ENCODE measurements at places on chromosomes 16 and 17.

- no peak for DNase-seq
Measured at GRCh38 chr17:60065136-60065535, 13.6 kb downstream of the HEATR6 start.

DNA sequence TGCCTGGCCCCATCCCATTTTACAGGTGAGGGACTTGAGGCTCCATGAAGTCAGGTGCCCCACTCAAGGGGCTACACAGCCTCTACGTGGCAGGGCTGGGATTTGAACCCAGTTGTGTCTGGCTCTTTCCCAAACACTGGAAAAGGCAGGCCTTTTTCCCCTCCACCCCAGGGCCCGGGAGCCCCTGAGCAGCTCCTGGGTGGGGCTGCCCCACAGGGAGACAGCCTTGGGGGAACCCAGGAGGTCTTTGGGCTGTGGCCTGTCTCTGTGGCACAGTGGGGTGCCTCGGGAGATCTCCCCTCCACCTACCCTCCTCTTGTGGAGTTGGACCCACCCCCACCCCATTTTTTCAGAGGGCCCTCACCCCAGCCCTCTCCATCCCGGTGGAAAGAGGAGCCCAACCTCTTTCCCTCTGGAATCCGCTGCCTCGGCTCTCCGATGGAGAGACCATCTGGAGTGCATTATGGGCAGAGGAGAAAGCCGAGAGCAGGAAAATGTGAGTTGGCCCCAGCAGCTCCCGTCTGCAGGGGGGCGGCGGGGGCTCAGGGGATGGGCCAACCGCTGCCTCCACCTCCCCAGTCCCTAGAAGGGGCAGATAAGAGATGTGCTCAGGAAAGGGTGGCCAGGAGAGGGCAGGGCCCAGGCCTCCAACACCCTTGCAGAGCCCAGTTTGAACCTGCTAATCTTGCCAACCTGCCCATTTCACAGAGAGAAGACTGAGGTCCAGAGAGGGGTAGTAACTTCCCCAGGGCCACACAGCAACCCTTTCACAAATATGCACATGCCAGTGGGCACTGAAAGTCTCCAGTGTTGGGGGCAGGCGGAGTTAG lies 15.4 kb upstream of the TMEM92 start:
- no peak for DNase-seq

GRCh38 chr17:17109907-17110306 lies 67.7 kb downstream of the MPRIP start:
- peak; percentile 12 for DNase-seq

GRCh38 chr16:72999541-73000019 lies 48.3 kb downstream of the ZFHX3 start:
- DNase-seq = no peak

- DNase-seq = no peak
Measured at GRCh38 chr17:31581491-31581890, 190.0 kb downstream of the RAB11FIP4 start.

DNA sequence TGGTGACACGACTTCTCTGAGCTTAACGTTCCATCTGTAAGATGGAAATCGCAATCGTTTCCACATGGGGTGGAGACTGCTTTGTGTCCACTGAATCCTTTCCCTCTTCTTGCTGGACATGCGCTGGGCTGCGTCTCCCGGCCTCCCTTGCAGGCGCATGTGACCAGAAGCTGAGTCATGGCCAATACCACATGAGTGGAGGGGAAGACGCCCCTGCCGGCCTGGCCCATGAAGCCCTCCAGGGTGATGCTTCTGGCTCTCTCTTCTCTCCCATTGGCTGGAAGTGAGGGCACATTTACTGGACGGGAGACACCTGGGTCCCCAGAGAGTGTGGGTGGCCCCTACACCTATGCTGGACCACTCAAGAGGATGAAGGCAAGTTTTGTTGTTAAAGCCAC lies 71.1 kb downstream of the DYNLRB2 start:
- no peak for DNase-seq

GRCh38 chr17:58245428-58246103 lies 7.2 kb downstream of the LPO start:
- no peak for DNase-seq

- DNase-seq = no peak
Measured at GRCh38 chr16:8776129-8776584, 21.3 kb downstream of the TMEM186 start.

DNA sequence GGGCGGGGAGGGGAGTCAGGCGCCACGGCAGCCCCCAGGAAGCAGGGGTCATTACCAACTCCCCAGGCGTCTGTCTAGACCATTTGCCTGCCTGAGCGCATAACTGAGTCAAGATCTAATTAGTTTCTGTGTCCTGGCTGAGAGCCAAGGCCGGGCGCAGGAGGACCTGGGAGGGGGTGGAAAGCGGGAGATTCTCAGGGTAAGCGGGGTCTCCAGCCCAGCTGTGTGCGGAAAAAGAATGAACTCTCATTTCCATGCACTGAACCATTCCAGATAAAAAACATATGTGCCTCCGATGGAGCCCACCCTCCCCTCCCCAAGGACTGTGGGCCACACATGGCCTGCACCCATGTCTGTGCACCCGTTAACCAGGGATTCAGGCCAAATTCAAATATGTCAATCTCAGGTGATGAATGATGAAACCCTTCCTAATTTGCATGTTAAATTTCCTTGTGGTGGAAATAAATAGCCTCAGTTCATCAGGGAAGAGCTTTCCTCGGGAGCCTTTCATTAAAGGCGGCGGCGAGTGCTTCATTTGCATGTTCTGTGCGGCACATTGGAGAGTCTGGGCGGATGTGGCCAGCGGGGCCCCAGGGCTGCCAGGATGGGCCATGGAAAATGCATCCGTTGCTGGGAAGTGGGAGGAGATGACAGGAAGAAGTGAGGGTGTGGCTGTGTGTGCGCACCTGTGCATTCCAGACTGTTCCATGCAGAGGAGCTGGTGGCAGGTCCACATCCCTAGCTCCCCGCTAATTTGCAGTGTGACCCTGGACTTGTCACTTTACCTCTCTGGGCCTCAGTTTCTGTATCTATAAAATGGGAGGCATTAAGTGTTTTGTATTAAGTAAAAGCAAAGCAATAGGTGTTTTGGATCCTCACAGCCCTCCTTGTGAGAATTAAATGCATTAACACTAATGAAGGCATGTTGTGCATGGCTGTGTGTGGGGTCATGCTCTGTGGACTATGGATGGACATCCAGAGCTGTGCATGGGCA lies 151.1 kb downstream of the SDK2 start:
- DNase-seq = no peak

GRCh38 chr17:32863559-32863958 lies 13.4 kb downstream of the MYO1D start:
- DNase-seq = no peak

GRCh38 chr16:64428463-64429113 lies 693.3 kb downstream of the CDH11 start:
- no peak for DNase-seq

DNA sequence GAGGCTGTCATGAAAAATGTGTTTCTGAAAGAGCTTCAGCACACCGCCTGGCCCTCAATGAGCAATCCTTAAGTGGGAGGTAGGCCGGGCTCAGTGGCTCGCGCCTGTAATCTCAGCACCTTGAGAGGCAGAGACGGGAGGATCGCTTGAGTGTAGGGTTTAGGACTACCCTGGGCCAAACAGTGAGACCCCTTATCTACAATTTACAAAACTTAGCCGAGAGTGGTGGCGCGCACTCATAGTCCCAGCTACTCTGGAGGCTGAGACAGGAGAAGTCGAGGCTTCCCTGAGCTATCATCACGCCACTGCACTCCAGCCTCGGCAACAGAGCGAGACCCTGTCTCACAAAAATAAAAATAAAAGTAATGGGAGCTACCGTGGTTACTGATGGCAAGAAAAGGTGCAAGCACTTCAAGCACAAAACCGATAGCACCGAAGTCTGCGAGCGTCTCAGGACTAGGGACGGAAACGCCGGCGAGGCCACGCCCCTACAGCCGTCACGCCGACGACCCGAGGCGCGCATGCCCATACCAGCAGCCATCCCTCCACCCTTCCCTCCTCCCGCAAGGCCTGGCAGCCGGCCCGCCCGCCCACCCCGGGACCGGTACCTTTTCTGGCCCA lies 607 bp downstream of the THUMPD1 start:
- DNase-seq = peak; percentile 91

DNA sequence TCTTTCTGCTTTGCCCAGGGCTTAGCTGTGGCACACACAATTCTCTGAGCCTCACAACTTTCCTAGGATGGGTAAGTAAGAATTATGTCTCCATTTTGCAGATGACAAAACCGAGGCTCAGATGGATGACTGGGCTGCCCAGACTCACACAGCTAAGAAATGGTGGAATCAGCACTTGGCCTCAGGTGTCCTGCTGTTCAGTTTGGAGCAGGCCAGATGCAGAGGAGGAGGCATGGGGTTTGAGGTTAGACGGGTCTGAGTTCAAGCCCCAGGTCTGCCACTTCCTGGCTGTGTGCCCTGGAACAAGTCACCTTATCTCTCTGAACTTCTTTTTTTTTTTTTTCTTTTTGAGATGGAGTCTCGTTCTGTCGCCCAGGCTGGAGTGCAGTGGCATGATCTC lies 1.7 kb upstream of the MEOX1 start:
- DNase-seq = no peak

GRCh38 chr16:19712418-19713058 lies 5.5 kb downstream of the KNOP1 start:
- no peak for DNase-seq

- DNase-seq = peak; percentile 62
Measured at GRCh38 chr16:15055141-15056053, 477 bp downstream of the NTAN1 start.

GRCh38 chr17:43319293-43320124 lies 79.3 kb upstream of the ARL4D start:
- DNase-seq = no peak

- DNase-seq = no peak
Measured at GRCh38 chr17:46944931-46945330, 22.0 kb downstream of the GOSR2 start.

Data from stimulated activated CD4-positive, alpha-beta T cell treated with anti-CD3 and anti-CD28 coated beads, Interleukin-4, amount 100 ng/mL, for 24 hours (primary cell).